ENCODE measurements at places on chromosomes 7 and 10.

DNA sequence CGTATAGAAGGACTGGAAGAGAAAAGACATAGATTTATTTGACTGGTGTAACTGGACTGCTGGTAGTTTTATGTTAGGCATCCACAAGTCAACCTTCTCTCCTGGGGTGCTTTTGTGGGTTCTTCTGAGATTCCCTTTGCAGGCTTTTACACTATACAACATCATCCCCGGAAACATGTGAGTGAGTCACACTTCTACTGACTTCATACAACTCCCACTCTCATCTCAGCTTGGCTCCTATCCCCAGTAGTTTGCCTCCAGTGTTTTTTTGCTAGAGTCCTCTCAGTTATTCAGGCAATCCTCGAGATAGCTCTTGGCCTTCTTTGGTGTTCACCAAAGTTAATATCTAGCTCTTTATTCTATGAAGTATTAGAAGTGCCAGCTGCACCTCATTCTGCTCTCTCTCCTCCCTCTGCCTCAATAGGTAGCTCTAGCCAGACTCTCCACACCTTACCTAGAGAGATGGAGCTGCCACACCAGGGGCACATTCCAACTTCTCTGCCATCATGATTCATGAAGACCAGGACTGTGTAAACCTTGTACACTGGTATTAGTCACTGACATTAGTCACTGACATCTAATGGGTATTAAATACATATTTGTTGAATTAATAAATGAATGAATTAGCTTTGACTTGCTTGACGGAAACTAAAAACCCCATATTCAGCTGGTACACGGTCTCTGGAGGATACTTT lies 281.9 kb downstream of the PPP1R3A start:
- no peaks in the 10 kb centered on the region for H3K36me3 ChIP-seq
- H3K4me3 ChIP-seq: no peak overlapping the region
- H3K27ac ChIP-seq: no peak overlapping the region

- DNase-seq: peak; percentile 25
- no peaks in the 10 kb centered on the region for H3K27me3 ChIP-seq
- H3K4me3 ChIP-seq: no peak overlapping the region
Measured at GRCh38 chr10:47300429-47300931, 483 bp downstream of the GDF10 start.

- H3K4me1 ChIP-seq: no peaks in the 10 kb centered on the region
- no peaks in the 10 kb centered on the region for H3K36me3 ChIP-seq
- H3K27me3 ChIP-seq: no peaks in the 10 kb centered on the region
Measured at GRCh38 chr10:92969151-92969550, 91.4 kb upstream of the CYP26C1 start.

GRCh38 chr10:11837372-11838161 lies 14.4 kb downstream of the PROSER2 start:
- no peaks in the 10 kb centered on the region for H3K36me3 ChIP-seq
- no peaks in the 10 kb centered on the region for H3K27me3 ChIP-seq
- H3K4me3 ChIP-seq: no peak overlapping the region
- no peaks in the 10 kb centered on the region for H3K4me1 ChIP-seq
- no peak for DNase-seq

GRCh38 chr7:66236713-66237303 lies 31.7 kb downstream of the TPST1 start:
- no peaks in the 10 kb centered on the region for H3K36me3 ChIP-seq
- no peak overlapping the region for H3K4me3 ChIP-seq
- DNase-seq: no peak
- H3K27ac ChIP-seq: peak overlapping the region; percentile 18
- no peaks in the 10 kb centered on the region for H3K27me3 ChIP-seq

DNA sequence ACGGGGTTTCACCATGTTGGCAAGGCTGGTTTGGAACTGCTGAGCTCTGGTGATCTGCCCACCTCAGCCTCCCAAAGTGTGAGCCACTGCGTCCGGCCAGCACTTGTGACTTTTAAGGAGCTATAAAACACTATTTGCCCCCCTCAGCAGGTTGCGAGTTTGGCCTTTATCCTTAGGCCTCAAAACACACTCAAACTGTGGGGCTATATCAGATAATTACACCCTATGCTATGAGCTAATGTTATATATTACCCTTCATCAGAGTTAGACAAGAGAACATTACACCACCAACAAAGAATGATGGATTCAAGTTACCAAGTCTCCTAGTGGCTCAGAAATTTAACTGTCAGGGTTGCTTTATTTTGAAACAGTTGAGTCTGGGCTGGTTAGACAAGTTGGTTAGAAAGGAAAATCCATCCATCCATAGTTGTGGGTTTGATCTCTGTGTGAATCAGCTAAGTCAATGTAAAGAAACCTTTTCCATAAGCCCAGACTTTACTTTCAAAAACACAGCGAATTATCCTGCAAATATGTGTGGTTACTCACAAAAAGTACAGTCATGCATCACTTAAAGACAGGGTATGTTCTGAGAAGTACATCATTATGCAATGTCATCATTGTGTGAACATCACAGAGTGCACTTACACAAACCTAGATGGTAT lies 115.8 kb downstream of the SEMA3D start:
- no peak overlapping the region for H3K4me3 ChIP-seq
- H3K36me3 ChIP-seq: no peaks in the 10 kb centered on the region
- no peak for DNase-seq
- H3K27ac ChIP-seq: no peak overlapping the region
- H3K4me1 ChIP-seq: no peaks in the 10 kb centered on the region

DNA sequence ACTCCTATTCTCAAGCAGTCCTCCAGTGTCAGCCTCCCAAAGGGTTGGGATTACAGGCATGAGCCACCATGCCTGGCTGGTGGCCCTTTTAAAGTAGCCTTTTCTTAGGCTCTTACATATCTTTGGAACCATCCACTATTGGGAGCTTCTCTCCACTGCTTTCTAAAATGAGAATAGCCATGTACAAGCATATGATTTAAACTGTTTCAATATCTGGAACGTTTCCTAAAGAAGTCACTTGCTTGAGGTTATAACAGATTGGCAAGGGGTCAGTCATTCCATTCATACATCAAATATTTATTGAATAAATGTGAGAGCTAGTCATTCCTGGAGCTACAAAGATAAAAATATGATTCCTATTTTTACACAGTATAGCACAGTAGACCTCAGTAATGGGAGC lies 97.4 kb upstream of the LRGUK start:
- no peaks in the 10 kb centered on the region for H3K36me3 ChIP-seq
- no peak for DNase-seq
- H3K27me3 ChIP-seq: no peaks in the 10 kb centered on the region
- no peaks in the 10 kb centered on the region for H3K4me1 ChIP-seq

- no peak for DNase-seq
- H3K27ac ChIP-seq: no peak overlapping the region
- H3K36me3 ChIP-seq: no peaks in the 10 kb centered on the region
- no peak overlapping the region for H3K4me3 ChIP-seq
- H3K27me3 ChIP-seq: no peaks in the 10 kb centered on the region
Measured at GRCh38 chr10:64346389-64346788, 825.2 kb downstream of the REEP3 start.

- H3K36me3 ChIP-seq: no peaks in the 10 kb centered on the region
- no peak for DNase-seq
- H3K27me3 ChIP-seq: no peaks in the 10 kb centered on the region
- H3K4me3 ChIP-seq: no peak overlapping the region
- H3K27ac ChIP-seq: no peak overlapping the region
Measured at GRCh38 chr10:98125940-98126631, 8.4 kb upstream of the R3HCC1L start.

GRCh38 chr10:119602241-119603095 lies 5.7 kb upstream of the TIAL1 start:
- H3K4me3 ChIP-seq: no peak overlapping the region
- no peaks in the 10 kb centered on the region for H3K27me3 ChIP-seq
- no peaks in the 10 kb centered on the region for H3K36me3 ChIP-seq
- H3K27ac ChIP-seq: no peak overlapping the region
- H3K4me1 ChIP-seq: peaks cover 3% of the 10 kb centered on the region
- no peak for DNase-seq

DNA sequence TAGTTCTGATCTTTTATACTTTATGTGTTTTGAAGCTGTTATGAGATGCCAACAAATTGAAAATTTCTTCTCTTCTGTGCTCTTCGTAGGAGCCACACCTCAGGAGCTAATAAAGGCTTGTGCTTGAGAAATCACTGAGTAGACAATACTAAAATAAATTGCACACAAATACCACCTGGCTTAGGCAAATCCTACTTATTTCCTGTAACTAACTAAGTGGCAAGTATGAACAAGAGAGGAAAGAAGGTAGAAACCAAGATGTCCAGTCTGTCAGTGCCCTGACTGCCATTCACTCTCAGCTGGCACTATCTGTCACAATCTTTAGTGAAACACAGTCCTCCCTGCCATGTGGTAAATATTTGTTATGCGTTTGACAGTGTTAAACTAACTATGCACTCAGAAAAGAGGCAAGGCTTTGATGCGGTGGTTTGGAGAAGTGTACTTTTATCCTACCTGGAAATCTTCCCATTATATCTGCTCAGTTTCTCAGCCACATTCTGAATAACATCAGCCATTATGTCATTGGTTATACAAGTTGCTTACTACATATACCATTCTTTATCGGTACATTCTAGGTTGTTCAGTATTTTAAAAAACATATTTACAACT lies 293.4 kb upstream of the VWC2 start:
- DNase-seq: no peak
- no peaks in the 10 kb centered on the region for H3K27me3 ChIP-seq
- H3K27ac ChIP-seq: no peak overlapping the region
- H3K4me1 ChIP-seq: no peaks in the 10 kb centered on the region
- H3K4me3 ChIP-seq: no peak overlapping the region
- H3K36me3 ChIP-seq: no peaks in the 10 kb centered on the region

DNA sequence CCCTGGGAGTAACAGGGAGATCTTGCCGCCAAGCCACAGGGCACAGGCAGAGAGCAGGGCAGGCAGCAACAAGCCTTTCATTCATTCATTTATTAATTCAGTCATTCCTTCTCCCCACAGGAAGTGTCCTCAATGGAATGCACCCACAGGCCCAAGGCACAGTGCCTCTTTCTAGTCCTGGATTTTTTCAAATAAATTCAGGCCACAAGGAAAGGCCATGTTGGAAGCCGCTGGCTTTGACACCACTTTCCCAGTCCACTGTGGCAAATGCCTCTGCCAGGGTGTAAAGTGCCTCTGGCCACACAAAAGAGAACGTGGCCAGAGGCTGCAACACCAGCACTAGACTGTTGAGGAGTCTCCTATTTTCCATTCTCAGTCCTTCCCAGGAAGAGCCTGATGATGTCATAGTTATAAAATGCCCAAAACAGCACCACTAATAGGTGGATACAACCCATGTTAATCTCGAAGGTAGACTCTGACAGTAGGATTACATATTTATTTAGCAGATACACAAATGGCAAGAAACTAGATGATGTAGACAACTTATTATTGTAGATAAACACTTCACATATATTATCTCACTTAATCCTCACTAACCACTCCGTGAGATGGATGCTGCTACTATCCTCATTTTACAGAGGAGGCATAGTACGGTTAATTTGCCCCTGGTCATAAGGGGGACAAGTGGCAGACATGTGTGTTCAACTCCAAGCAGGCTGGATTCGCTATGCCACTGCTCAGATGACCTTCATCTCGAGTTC lies 5.5 kb downstream of the JAZF1 start:
- H3K36me3 ChIP-seq: no peaks in the 10 kb centered on the region
- no peaks in the 10 kb centered on the region for H3K27me3 ChIP-seq
- no peak overlapping the region for H3K4me3 ChIP-seq

- H3K36me3 ChIP-seq: no peaks in the 10 kb centered on the region
- no peak overlapping the region for H3K4me3 ChIP-seq
- peak; percentile 48 for DNase-seq
- H3K27ac ChIP-seq: no peak overlapping the region
- H3K27me3 ChIP-seq: no peaks in the 10 kb centered on the region
Measured at GRCh38 chr10:130686689-130687300, 550.6 kb downstream of the GLRX3 start.
